ENCODE measurements at places on chromosomes 5 and 9.

- DNase-seq, result no peak
Observed at GRCh38 chr5:31944684-31945445, 229.3 kb downstream of the GOLPH3 start.

- no peak for DNase-seq
Observed at GRCh38 chr5:58127255-58128220, 332.3 kb downstream of the PLK2 start.

DNA sequence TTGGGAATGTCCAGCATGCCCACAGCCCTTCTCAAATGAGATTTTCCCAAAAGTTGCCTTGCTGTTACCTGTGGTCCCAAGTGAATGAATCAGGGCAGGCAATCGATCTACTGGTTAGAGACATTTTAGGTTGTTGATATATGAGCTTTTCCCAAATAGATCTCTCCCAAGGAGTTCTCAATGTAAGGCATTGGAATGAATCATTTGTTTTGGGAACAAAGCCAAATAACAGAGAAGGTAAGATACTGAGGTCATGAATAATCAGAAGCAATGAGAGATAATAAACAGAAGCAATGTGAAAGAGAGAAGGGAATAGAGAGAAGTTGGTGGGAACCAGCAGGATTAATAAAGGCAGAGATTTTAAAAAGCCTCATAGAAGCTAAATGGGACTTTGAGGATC lies 93.6 kb upstream of the FER start:
- no peak for DNase-seq

DNA sequence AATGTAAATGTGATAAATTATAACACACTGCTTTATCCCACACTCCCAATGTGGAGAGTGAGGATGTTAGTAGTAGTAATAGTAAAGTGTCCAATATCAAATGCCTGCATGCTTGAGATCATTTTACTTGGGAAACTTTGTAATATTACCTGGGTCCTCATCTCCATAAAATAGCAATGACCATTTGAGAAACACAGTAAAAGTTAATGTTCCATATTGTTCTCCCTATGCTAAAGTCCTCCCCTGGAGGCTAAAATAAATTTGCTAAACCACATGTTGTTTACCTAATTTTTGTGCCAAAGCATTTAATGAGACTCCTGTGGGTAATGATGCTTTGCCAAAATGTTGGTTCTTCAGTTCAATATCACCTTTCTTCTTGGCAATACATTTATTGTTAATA lies 291.2 kb downstream of the CDH10 start:
- DNase-seq, result no peak

DNA sequence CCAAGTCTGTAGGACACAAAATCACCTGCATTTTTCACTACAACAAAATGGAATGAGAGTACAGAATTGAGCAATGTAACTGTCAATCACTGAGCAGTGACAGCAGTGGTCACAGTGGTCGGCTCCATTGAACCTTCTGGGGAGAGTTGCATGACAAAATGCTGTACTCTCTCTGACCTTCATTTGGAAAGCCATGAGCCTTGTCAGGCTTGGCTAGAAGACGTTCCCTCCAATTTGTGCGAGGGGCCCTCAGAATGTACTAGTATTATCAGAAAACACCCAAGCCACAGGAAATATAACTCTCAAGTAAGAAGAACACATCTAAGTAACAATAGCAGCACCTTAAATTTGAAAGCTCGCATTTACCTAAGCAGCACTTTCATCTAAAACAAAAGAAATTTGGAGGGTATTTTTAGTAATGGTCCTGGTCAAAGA lies 425.6 kb upstream of the MEF2C start:
- DNase-seq, result no peak

- DNase-seq, result no peak
Observed at GRCh38 chr9:72509635-72510034, 11.8 kb upstream of the TMC1 start.

DNA sequence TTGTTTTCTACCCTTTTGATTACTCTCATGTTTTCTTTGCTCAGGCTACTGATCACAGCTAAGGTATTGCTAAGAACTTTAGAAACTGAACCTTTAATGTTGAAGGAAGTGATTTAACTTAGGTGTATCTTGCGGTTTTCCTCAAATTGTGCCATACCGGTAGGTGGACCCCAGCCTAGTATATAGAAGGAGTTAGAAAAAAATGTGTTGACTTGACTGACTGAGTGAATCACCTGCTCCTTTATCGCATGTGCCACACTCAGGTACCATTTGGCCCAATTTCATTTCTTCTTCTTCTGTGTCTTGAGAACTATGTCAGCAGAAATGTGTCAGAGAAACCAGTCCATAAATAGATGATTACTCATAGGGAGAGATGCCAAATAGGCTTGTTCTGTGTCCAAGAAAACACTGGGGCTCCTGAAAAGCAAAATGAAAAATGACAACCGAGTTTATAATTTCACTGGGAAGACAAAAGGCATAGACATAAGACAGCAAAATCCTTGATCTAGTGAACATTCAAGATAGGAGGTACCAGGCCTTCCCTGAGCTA lies 19.4 kb downstream of the PLPPR1 start:
- DNase-seq, result no peak

- no peak for DNase-seq
Observed at GRCh38 chr9:278651-279050, 64.0 kb downstream of the DOCK8 start.

DNA sequence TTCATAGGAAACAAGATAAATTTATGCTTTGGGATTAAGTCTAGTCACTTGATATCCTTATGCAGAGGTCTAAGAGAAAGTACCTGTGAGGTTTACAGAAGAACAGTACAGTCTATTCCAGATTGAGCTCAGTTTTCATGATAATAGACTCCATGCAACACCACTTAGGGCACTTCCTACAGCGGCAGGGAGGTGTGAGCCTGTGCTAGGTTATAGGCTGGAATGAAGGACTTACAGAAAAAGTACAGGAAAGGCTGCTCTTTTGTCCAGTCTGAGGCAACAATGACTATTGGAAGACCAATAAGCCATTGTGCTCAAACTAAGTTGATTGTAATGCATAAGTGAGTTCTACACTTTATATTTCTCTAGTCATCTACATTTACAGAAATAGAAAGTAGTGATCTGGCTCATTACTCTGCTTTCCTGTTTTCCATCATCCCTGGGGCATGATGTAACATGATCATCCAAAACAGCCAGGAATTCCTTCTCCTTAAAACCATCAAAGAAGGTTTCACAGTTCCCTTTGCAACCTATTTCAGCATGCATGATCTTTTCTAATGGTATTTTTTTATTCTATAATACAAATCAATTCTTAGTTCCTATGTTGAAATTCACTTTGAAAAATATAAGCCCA lies 322.8 kb downstream of the SLF1 start:
- no peak for DNase-seq

DNA sequence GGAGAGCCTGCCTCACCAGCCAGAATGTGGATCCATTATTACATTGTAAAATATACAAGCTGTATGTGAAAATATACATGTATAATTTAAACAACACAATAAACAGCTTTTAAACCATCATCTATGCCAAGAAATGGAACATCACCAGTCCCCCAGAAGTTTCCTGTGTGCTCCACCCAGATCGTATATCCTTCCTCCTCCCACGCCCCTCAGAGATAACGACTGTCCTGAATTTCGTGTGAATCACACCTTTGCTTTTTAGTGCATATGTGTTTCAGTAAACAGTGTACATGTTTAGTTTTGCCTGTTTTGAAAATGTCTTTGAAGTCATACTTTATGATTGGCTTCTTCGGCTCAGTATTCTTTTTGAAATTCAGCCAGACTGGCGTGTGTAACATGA lies 134.6 kb upstream of the MYO10 start:
- no peak for DNase-seq

DNA sequence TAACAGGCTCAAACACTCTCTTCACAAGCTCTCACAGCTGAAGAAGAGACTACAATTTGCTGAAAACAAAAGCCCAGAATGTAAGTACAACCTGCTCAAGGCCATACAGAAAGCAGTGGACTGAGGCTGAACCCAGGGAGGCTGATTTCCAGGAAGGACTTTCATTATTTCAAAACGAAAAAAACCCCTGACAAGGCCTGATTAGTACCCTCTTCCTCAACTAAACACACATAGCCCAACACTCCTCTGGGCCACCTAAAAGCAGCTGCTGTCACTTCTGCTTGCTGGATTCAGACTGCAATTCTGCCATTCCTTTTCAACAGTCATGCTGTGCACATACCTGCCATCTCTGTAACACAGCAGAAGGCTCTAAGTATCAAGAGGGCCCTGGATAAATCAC lies 18.2 kb downstream of the NRG2 start:
- no peak for DNase-seq

GRCh38 chr9:115104908-115105307 lies 13.0 kb downstream of the TNC start:
- DNase-seq, result no peak

DNA sequence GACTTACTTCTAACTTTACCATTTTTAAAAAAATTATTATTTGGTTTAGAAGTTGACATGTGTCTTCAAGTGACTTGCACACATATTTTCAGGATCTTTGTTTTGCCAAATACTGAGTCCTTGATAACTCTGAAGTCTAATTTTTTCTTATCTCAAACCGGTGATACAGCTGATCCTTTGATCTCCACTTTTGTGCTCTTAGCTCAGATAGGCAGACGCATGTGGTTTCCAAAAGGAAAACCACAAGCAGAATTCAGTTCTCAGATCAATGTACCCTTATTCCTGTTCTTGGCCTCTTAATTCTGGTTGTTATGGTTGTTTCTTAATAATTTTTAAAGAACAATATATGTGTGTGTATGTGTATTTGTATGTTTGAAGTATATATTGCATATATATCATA lies 238.3 kb upstream of the EDIL3 start:
- no peak for DNase-seq

GRCh38 chr5:87768190-87768589 lies 355.5 kb upstream of the CCNH start:
- DNase-seq, result no peak

GRCh38 chr5:173094012-173094661 lies 38.0 kb downstream of the CREBRF start:
- no peak for DNase-seq

DNA sequence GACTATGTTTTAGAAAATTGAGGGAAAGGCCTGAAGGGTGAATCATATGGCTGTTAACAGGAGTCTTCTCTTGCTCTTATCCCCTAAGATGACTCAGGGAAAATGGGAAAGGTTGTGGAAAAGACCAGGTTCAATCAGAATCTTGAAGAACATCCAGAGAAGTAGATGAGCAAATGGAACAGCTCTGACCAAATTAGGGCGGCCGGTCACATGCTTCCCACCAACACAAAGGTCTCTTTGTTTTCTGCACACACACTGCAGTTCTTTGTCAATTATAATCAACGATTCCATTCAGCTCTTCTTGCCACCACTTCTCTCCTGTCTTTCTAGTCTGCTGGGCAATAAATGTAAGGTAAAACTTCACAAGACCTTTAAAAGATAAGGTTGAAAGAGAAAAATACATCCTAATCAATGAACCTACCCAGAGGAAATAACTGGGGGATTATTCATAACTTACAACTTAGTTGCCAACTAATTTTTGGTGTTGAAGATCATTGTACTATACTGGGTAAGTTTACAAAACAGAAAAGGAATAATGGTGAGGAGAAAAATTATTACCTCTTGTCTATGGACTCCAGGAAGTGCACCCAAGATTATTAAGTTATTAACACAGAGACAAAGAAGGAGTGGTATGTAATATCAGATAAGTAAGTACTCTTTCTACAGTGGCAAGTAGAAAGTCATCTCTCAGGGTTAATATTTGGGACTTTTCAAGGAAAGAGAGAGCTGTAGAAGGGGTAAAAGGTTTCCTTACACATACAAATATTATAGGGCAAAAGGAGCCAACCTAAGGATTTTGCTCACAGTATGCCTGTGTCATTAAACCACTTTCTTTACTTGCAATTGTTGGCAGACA lies 441.9 kb upstream of the PIK3R1 start:
- no peak for DNase-seq

DNA sequence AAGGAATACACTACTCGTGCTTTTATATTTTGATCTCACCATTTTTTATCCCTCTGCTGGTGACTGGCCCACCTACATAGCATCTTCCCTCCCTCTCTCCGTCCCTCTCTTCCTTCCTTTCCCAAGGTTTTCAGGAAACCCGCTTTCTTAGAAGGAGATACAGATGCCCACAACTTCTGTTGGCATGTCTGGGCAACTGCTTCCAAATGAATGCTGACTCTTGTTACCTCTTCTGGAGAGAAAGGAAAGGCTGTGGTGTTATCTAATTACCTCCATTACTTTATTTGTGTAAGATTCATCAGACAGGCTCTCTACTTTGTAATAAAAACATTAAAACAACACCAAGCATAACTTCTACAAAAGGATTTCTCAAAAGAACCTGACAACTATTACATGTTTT lies 20.2 kb downstream of the FANCC start:
- DNase-seq, result no peak

- DNase-seq, result no peak
Observed at GRCh38 chr5:130260481-130260880, 356.2 kb downstream of the CHSY3 start.

- DNase-seq, result no peak
Observed at GRCh38 chr5:20360263-20360662, 372.3 kb upstream of the CDH18 start.

DNA sequence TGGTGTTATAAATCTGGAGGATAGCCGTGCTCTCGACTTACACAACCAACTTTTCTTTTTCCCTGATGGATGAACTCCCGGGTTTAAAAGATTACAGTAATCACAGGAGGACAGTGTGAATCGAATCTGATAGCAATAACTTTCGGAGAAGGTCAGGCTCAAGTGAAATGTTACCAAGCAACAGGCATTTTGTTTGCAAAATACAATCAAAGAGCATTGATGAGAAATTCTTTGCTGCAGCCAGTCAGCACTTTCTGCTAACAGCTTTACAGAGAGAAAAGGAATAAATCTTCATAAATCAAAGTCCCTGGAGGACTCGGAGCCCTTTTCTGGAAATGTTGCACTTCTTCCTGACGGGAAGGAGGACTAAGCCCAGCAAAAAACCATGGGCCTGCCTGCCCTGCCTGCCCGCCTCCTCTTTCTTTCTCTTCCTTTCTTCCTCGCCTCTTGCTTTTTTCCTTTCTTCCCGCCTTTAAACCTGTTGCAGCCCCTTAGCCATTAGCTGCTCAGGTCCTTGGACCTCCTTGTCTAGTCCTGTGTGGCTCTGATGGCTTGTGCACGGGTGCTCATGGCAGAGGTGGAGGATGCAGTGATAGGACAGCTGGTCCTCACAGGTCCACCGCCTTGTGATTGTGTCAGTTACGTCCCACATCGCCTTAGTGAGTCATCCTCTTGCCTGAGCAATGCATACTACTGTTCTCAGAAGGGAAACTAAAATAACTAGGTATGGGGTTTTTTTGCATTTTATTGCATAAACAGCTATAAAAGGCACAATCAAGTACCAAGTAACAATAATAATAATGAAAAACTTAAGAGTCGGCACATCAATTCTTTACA lies 6.2 kb downstream of the DMRT3 start:
- DNase-seq, result no peak

DNA sequence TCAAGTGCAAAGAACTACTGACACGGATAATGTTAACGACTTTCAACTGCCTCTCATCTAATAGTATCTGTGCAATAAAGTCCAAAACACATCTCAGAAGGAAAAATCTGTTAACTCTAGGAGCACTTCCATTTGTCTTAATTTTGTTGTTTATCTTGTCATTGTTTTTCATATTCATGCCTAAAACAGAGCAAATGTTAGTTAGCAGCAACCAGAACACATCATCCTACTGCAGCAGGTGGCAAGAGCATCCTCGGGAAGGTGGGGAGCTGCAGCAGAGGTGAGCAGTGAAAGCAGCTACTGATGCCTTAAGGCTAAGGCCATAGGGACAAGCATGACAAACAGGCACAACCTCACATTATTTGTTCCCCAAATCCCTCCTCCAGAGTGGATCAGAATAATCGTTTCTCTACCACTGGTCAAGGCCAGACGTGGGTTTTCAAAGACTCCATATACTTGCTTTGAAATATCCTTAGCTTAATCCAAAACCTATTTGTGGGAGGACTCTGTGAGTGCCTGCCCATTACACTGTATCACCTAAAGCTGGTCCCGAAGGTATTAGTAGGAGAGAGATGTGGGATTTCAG lies 1.0 kb downstream of the HMGCS1 start:
- no peak for DNase-seq
